ENCODE measurements at places on chromosomes 6 and 20.

DNA sequence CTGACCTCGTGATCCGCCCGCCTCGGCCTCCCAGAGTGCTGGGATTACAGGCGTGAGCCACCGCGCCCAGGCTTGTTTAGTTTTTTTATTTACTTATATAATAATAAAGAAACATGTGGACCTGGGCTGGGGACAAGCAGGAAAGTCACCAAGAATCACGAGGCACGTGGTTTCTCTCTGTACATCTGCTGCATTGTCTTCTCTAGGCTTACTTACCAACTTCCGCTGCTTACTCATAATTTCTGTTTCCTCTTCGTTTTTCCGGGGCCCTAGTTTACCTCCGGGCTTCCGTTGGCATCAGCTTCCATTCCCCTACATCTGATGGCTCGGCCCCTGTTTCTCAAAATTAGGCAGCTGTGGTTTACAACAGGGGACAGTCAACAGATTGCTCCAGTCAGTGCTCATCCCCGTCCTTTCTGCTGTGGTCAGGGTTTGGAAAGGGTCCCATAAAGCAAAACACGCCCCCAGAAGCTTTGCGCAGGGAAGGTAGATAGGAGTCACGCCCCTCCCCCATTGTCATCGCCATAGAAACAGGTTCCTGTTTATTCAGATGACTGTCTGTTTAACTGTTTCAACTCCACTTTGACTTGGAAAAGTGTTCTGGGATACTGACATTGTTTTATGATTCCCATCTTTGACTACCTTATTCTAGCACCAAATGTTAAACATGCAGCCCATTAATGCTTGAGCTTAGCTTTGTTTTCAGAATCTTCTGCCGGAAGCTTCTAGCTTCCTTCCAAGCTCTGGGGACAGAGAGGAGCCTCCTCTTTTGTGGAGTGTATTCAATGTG lies 31.9 kb upstream of the TXLNB start:
- DNase-seq: no peak

- DNase-seq: no peak
Observed at GRCh38 chr6:130116273-130116672, 97.9 kb downstream of the L3MBTL3 start.

DNA sequence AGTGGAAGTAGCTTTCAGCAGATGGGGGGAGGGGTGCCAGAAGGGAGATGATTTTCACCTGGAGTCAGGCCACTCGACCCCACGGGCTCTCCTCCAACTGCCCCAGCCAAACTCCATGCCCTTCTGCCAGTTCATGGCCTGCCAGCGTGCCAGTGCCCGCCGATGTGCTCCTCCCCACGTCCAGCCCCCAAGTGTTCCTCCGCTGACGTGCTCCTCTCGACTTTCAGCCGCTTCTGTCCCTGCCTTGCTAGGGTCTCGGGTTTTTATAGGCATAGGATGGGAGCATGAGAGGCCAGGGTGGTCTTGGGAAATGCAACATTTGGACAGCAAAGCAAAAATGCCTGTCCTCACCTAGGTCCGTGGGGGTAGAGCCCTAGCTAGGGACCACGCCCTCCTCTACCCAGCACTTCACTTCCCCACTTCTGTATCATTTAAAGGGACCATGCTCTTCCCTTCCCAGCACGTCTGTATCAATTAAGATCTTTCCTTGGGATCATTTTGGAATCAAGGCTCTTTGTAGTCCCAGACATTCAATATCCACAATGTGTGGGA lies 54.4 kb downstream of the PRND start:
- DNase-seq: no peak

DNA sequence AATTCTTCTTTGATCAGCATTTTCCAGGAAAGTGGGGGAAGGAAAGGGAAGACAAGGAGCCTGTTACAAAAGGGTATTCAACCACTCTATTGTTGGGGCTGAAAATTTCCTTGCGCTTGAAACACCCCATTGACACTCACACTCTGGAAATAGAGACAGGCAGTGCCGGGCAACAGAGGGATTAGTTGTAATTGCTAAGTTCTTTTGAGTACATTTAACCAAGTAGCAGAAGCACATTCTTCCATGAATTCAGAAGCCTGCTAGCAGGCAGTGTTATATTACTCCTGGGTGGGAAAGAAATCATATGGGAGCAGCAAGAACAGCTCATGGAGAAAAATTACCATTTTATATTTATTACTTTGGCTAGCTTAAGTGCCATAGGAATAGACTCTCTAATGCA lies 745.5 kb downstream of the C6orf118 start:
- DNase-seq: no peak

- DNase-seq: no peak
Observed at GRCh38 chr6:87289571-87289970, 32.8 kb upstream of the SMIM8 start.

GRCh38 chr6:13362412-13362811 lies 34.1 kb upstream of the TBC1D7 start:
- no peak for DNase-seq

Data from NCI-H1105 treated with DMSO at 0.1 percent for 48 hours (cell line).